Upper lobe of left lung (tissue), 6 donors: ENCODE measurements at places on chromosomes 7 and 10. TPM values are rescaled to one million over a fixed set of nuclear protein-coding genes. Genes with fewer than 3 reads are reported as not detected.

Gene FKBP6
- total RNA-seq, result not detected

Gene AKR1C8
- total RNA-seq, result 0.30 TPM

Gene CALHM1
- not detected for total RNA-seq

Gene MRM2
- 17.3 TPM for total RNA-seq

Gene AQP1
- total RNA-seq, result 113 TPM

Gene CNPY1
- total RNA-seq, result not detected

Gene CCDC3
- total RNA-seq, result 5.0 TPM

Gene CUBN
- 3.0 TPM for total RNA-seq

Gene PHF14
- 22.3 TPM for total RNA-seq

Gene RADIL
- 42.8 TPM for total RNA-seq

Gene ADRA2A
- 2.1 TPM for total RNA-seq

Gene GPER1
- total RNA-seq, result 6.5 TPM

Gene NEUROD6
- total RNA-seq, result not detected

Gene EN2
- not detected for total RNA-seq

Gene EPO
- not detected for total RNA-seq

Gene DPP6
- total RNA-seq, result not detected

Gene ENTPD1
- 23.5 TPM for total RNA-seq

Gene PRLHR
- not detected for total RNA-seq

Gene C7orf33
- total RNA-seq, result not detected

Gene RNF32
- total RNA-seq, result 1.5 TPM

Gene SPDYE1
- not detected for total RNA-seq

Gene CC2D2B
- 4.9 TPM for total RNA-seq

Gene RNF148
- 7.9 TPM for total RNA-seq

Gene MYL10
- not detected for total RNA-seq

Gene PON3
- 23.3 TPM for total RNA-seq

Gene TPST1
- 69.1 TPM for total RNA-seq

Gene PTF1A
- total RNA-seq, result not detected

Gene SHOC2
- total RNA-seq, result 117 TPM

Gene P4HA1
- total RNA-seq, result 45.6 TPM

Gene SLC26A5
- total RNA-seq, result 0.88 TPM

Gene TEX47
- not detected for total RNA-seq

Gene UCMA
- not detected for total RNA-seq

Gene LRRN3
- 5.3 TPM for total RNA-seq

Gene NXPH1
- not detected for total RNA-seq

Gene PCLO
- 14.1 TPM for total RNA-seq

Gene WEE2
- not detected for total RNA-seq

Gene IL2RA
- total RNA-seq, result not detected

Gene FAM25C
- total RNA-seq, result not detected

Gene SEC61A2
- 7.2 TPM for total RNA-seq

Gene CALML3
- not detected for total RNA-seq

Gene PIK3CG
- total RNA-seq, result 11.5 TPM

Gene ASZ1
- total RNA-seq, result not detected

Gene FAM237B
- not detected for total RNA-seq

Gene ZPBP
- total RNA-seq, result not detected

Gene AKR1C1
- 48.2 TPM for total RNA-seq

Gene PTPRN2
- total RNA-seq, result 5.2 TPM

Gene CCAR1
- total RNA-seq, result 41.3 TPM

Gene MRLN
- not detected for total RNA-seq

Gene CYP2C19
- total RNA-seq, result 0.20 TPM

Gene SPRN
- total RNA-seq, result not detected

Gene SPACDR
- total RNA-seq, result 2.1 TPM

Gene TRIM50
- not detected for total RNA-seq

Gene ZNF248
- total RNA-seq, result 19.6 TPM
